ENCODE measurements at places on chromosomes 2 and 18.

- DNase-seq: no peak
Measured at GRCh38 chr2:138930571-138930970, 150.4 kb upstream of the NXPH2 start.

DNA sequence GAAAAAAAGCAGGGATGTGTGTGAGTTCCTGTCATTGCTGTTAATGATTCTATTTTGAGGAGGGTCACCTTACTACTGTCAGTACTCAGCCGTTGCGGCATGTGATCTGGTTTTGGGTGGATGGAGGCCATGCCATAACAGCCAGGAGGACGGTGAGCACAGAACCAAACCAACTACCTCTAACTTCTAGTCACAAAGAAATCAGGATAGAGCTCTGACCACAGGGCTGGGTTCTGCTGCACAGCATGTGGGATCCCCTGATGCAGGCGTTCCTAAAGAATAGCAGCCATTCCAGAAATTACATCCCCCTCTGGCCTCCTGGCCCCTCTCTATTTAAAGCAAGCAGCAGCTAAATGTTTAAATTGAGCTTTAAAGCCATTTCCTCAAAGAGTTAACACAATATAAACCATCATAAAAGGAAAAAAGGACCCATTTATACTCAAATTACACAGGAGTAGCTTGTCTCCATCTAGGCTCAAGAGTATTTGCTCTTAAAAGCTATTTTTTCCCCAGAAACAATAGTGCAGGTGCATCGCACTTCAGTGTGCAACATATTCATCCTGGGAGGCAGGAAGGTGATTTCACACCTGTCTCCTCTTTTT is 786.4 kb downstream of the RNF144A start:
- no peak for DNase-seq

GRCh38 chr2:223865907-223866508 is 28.6 kb upstream of the AP1S3 start:
- DNase-seq: no peak

GRCh38 chr2:97840198-97840597 is 126.8 kb downstream of the ZAP70 start:
- no peak for DNase-seq

DNA sequence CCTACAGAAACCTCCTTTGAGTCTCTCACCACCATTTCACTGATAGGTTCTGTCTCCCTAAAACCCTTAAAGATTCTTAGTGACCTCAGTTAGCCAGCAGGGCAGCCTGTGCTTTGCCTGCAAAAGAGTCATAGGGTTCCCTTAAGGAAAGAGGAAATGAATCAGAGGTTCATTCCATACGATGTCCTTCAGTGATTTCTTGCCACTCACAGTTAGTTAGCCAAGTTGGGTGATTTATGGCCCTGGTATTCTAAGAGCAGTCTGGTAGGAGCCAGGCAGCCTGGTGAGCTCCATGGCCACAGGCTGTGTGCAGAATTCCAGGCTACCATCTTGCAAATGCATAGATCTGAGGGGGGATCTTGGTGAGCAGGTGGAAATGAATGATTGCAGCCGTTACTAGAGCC is 18.7 kb upstream of the CCBE1 start:
- peak; percentile 74 for DNase-seq

DNA sequence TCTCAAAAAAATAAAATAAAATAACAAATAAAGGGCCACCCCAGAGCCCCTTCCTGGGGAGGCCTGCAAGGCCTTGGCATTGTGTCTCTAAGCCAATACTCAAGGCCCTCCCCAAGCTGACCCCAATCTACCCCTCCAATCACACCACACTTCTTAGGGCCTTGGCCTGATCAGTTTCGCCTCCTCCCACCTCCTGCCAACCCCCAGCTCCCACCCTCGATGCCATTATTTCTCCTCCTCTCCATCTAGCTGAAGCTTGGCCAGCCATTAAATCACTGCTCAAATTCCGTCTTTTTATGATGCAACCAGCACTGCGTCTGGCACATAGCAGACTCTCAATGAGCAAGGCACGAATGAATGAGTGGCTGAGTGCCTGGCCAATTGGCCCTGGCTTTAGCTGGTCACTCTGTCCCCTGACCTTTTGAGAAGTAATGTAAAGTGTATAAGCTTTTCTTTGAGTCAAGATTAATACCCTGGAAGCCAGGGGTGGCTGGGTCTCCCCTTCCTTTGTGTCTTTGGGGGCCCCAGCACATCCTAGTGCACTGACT is 55.9 kb downstream of the SMAD7 start:
- no peak for DNase-seq

- no peak for DNase-seq
Measured at GRCh38 chr2:100292022-100292580, 30.2 kb downstream of the LONRF2 start.

DNA sequence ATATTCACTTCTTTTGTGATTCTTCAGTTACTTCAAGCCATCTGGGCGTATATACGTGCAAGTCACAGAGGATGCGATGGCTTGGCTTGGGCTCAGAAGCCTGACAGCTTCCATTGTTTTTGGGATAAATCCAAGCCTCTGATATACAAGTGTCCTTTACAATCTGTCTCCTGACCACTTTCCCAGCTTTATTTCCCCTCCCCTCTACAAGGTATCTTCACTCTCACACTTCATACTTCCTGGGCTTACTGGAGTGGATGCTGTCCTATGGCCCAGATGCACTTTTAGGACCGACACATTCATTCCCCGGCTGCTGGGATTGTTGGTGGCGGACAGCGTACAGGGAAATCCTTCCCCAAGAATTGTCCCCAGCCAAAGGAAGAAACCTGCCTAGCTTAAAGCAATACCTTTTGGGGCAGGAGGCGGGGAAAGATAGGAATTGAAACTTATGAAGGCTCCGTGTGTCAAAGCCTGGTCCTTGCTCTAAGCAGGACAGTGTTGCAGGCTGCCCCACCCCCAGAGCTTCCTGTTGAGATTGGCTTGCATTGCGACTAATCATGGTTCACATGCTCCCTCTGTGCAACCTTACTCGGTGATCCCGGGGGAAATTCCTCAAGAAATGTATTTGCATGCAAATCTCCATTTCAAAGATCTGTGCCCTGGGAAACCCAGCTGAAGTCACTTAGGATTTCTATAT is 802.9 kb upstream of the ID2 start:
- no peak for DNase-seq

DNA sequence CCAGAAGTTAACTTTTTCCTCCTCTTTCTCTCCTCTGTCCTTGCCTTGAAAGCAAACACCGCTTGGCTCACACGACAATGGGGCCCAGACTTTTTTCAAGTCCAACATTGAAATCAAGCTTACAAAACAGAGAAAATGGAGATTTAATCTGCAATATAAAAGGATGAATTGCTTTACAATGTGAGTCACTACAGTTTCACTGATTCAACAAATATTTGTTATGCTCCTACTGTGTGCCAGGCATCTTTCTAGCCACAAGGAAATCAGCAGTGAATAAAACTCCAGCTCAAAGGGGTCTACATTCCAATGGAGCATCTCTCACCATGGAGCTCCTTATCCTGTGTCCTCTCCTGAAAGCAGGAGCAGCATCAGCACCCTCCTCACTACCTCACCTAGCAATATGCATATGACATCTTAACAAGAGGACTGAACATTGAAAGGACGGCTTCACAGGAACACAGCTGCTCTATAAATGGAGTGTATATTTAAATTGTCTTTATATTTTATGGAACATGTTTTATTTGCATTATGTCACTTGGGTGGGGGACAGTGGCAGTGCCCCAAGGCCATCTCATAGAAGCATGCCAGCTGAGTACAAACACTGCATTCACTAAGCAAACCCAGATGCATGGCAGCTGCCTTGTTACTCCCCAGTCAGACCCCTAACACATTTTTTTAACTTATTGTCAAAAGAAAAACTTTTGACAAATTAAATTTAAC is 39.5 kb downstream of the PKDCC start:
- DNase-seq: no peak

DNA sequence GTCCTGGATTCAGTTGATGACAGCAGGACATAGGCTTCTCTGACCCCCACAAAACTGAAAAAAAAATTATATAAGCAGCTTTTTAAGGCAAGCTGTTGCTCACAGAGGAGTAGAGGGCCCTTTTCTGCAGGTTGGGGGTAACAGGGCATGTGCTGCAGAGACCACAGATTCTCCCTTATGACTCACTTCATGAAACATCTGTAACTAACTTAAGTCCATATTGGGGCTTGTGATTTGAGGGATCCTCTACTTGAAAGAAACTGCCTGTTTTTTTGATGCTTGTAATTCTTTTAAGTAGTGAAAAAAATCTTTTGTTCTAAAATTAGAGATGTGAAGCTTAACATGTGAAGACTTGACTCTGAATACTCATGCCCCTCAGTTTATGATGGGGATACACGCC is 33.4 kb downstream of the XRCC5 start:
- peak; percentile 49 for DNase-seq

GRCh38 chr2:16526193-16526592 is 139.4 kb downstream of the CYRIA start:
- DNase-seq: no peak

DNA sequence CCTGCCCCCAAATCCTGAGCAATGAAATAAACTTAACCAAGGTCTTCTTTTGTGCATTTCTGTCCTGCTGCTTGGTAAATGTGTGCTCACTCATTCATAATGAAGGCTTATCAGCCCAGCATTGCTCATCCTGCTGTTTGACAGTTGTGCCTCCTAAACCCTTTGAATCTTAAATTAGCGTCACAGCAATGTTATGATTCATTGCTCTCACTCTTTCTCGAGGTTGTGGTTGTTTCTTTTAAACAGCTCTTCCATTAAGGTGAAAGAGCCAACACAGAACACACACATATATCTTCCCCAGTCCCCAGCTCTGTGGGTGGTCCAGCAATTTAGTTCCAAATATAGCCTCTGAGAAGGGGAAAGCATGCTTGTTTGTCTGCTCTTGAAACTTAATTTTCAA is 84.0 kb downstream of the EVA1A start:
- no peak for DNase-seq

DNA sequence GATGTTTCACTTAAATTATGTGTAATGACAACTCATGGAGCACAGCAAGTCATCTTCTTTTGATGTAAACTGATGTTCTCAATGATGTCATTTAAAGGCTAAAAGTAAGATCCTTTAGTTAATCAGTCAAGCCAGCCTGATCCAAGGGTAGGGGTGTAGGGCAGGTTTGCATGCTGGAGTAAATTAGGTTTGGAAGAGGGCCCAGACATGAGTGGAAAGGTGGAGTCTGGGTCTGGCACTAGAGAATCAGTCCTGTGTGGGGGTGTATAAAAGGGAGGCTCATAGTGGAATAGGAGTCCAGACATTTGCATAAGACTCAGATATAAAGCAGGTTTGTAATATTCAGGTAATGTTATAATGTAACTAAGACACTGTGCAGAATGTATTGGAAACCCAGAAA is 88.8 kb upstream of the NYAP2 start:
- no peak for DNase-seq

GRCh38 chr2:230317366-230317765 is 9.6 kb upstream of the SP140L start:
- DNase-seq: no peak

DNA sequence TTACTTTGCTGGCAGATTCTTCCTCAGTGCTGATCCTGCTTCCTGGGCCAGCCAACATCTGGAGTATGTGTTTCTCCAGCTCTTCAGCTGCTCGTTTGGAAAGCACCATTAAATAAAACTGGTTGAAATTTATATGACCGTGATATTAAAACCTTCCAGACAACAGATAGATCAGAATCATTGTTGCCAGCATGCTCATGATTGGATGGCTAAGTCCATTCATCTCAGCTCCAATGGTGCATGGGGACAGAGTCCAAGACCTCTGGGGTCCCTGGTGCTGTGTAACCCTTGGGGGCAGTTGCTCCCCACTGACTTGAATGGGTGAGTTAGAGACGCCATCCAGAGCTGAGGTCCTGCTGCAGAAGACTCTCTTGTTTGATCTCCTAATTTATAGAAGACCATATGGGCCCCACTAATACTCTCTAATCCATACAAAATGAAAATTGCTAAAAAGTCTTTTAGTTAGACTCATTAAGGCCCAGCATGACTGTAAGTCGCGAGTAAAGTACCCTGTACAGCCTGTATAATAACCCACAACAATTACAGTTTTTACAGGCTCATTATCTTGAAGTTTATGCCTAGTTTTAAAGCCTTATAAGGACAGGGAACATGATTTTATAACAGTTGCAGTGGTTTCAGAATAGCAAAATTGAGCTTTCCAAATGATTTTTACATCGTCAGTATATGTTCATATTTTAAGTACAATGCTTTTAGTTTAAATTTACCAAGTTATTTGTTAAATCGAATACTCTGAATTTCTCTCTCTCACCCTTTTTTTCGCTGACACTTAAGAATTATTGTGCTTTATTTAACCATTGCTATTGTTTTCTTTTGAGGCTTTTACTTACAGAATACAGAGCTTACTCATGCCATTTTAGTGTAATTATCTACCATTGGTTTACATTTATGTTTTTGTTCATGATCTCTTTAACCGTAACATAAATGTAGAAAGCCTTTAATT is 60.0 kb downstream of the CABLES1 start:
- no peak for DNase-seq

- no peak for DNase-seq
Measured at GRCh38 chr2:168524005-168524404, 67.9 kb downstream of the CERS6 start.

DNA sequence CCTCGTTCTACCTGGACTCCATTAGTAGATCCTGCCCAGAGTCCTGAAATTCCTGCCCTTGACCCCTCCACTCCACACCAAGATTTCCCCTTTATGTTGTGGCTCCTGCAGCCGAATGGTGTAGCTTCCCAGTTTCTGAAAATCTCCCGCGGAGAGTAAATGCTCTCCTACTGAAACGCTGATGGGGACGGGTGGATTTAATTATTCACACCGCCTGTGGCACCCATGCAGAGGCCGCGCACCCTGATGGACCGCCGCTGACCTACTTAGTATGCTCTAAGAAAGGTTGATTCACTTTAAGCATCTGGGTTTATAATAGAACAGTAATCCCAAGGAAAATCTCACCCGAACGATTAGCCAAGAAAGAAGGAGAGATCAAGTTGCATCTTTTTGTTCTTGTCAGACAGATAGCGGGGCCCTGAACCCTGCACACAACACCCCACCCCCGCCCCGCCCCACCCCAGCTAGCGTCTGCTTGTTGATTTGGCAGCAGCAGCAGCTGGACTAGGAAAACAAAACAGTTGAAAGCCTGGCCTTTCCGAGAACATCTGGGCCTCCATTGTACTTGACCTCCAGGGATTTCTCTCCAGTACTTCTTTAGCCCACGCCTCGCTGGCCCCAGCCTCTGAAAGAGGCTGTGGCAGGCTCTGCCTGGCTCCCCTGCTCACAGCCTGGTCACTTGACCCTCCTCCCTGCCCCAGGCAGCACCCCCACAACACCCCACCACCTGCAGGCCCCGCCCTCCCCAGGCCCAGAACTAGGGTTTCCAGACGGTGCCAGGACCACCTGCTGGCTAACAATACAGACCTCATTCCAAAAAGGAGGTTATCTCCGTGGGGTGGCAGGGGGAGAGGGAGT is 53.6 kb downstream of the DPYSL5 start:
- peak; percentile 43 for DNase-seq

DNA sequence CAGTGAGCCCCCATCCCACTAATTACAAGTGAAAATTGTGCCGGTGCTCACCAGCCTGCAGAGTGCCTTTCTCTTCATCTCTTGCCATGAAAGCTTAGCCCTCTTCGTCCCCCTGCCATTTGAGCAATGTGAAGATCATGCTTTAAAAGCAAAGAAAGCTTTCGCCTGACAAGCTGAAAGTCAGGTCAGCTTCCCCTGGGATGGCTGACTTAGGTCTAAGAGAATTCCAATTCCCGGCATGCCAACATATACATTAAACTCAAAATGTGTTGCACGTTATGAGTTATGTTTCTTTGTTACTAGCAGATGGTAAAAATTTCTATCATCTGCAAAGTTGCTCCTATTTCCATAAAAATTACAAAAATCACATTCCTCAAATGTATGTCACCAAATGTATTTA is 129.8 kb downstream of the AFF3 start:
- peak; percentile 44 for DNase-seq

GRCh38 chr2:79910643-79911042 is 393.9 kb downstream of the LRRTM1 start:
- no peak for DNase-seq

All from fibroblast of the conjunctiva (primary cell).